Endothelial cell of umbilical vein (primary cell): ENCODE measurements at places on chromosomes 7 and 10. TPM values are rescaled to one million over a fixed set of nuclear protein-coding genes. Genes with fewer than 3 reads are reported as not detected.
A peak's percentile ranks its signal among the peaks of the same experiment; 100 is the strongest.

- no peaks in the 10 kb centered on the region for H3K36me3 ChIP-seq
- no peak overlapping the region for H3K27ac ChIP-seq
- DNase-seq: no peak
These were observed 32.1 kb downstream of the VSTM4 start for GRCh38 chr10:49083261-49083660.

DNA sequence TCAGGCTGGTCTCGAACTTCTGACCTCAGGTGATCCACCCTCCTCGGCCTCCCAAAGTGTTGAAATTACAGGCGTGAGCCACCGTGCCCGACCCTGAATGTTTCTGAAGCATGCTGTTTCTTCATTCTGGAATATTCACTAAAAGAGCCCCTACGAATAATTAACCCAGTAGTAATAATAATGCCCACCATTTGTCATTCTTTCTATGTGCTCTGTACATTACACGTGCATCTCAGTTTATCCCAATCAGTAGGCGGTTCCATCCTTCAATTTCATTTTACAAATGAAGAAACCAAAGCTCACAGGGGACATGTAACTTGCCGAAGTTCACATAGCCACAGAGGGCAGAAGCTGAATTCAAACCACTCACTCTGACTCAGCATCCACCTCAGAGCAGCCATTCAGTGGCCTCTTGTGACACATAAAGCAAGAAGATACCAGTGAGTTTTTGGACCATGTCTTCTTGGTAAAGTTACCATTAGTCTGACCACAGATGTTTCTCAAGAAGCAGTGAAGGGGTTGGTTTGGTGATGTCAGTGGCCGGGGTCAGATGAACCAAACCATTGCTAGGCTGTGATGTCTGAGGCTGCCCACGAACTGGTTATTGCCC lies 71.9 kb upstream of the DUSP5 start:
- no peaks in the 10 kb centered on the region for H3K36me3 ChIP-seq
- H3K27me3 ChIP-seq: no peaks in the 10 kb centered on the region
- H3K27ac ChIP-seq: no peak overlapping the region
- H3K4me3 ChIP-seq: no peak overlapping the region

DNA sequence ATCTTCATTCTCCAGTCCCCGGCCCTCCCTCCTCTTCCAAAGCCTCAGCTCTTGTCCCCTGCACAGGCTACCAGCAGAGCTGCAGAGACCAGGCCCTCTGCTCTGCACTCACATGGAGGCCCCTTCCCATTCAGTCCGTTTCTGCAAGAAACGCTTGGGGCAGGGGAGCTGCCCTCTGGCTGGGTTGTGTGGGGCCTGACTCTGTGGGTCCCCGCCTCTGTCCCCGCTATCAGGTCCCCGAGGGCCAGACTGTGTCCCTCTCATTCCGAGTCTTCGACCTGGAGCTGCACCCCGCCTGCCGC lies 1.5 kb downstream of the PCOLCE start:
- no peaks in the 10 kb centered on the region for H3K27me3 ChIP-seq
- no peak overlapping the region for H3K27ac ChIP-seq
- H3K4me3 ChIP-seq: peak overlapping the region; percentile 28
- peaks cover 25% of the 10 kb centered on the region for H3K4me1 ChIP-seq

- no peaks in the 10 kb centered on the region for H3K36me3 ChIP-seq
- no peaks in the 10 kb centered on the region for H3K4me1 ChIP-seq
- no peak for DNase-seq
- no peak overlapping the region for H3K4me3 ChIP-seq
- no peaks in the 10 kb centered on the region for H3K27me3 ChIP-seq
- no peak overlapping the region for H3K27ac ChIP-seq
These were observed 66.6 kb downstream of the HTR5A start for GRCh38 chr7:155136619-155137243.

DNA sequence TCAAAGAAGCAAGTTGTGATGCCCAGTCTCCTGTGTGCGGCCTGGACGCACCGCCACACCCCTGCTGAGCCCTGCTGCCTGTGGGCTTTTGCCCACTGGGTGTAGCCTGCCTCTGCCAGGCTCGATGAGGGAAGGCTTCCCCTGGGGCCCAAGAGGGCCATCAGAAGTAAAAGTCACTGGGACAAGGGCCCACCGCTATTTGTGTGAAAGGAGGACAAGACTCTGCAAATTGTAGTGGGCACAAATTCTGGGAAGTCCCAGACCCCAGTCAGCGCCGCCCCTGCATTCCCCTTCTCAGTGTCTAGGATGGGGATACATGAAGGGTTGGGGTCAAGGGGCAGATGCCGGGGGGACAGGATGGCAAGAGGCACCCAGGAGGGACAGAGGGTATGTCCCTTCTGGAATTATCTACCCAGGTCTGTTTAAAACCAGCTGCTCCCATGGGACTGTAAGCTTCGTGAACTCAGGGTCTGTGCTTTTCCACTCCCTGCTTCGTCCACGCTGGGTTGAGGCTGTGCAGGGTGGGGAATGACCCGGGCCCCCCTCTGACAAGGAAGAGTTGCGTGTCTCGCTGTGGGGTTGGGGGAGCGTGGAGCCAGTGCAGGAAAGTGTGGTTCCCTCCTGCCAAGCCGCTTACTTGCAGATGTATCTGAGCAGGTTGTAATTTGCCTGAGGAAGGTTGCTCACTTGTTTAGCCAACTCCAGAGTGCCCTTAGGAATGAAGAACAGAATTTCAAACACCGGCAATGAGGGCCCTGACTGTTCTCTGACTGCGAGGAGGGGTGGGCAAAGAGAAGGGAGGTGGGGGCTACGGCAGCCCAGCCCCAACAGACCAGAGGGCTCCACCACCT lies 147.2 kb downstream of the MAPK8 start:
- H3K4me1 ChIP-seq: peaks cover 14% of the 10 kb centered on the region
- no peaks in the 10 kb centered on the region for H3K27me3 ChIP-seq
- no peak overlapping the region for H3K4me3 ChIP-seq
- peaks cover 3% of the 10 kb centered on the region for H3K36me3 ChIP-seq

DNA sequence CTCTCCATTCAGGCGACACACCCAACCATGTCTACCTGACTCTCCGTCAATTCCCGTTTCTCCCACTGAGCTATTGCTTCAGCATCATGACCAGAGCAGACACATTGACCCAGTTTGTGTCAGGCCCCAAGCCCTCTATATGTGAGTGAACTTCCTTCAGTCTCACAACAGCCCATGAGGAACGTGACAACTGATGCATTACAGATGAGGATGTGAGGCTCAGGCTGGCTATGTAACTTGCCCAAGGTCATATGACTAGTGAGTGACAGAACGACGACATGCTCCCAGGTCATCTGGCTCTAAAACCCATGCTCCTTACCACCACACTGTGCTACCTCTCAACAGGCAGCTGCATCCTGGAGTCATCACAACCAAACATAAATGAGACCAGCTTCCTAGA lies 3.7 kb downstream of the TMEM140 start:
- H3K4me1 ChIP-seq: peaks cover 38% of the 10 kb centered on the region
- H3K27me3 ChIP-seq: no peaks in the 10 kb centered on the region
- no peak overlapping the region for H3K4me3 ChIP-seq
- H3K27ac ChIP-seq: no peak overlapping the region
- no peak for DNase-seq

DNA sequence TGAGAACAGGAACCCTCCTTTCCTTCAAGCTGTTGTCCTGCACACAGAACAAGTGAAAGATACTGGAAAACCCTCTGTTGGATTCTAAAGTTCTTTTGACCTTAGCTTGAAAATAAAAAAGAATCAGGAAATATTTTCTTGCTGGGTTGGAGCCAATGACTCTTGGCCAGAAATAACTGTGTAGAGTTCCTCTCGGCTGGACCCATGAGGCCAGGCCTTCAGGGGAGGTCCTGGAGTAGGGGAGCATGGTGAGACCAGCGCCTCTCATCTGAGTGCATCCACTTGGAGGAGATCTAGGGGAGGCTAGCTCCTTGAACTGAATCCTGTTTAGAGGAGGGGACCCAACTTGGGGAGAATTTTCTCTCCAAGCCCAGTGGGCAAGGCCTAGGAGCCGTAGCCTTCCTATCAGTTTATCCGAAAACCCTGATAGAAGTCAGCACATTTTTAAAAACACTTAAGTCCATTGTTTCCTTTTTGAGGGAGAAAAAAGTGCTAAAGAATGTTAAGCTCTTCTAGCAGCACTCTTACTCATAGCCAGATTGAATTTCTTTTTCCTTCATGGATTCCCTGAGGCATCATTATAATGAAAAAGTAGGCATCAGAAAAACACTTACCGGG lies 635.7 kb upstream of the ANKRD30A start:
- H3K4me1 ChIP-seq: peaks cover 53% of the 10 kb centered on the region
- no peaks in the 10 kb centered on the region for H3K36me3 ChIP-seq
- no peak overlapping the region for H3K4me3 ChIP-seq
- DNase-seq: peak; percentile 93
- H3K27ac ChIP-seq: peak overlapping the region; percentile 91

DNA sequence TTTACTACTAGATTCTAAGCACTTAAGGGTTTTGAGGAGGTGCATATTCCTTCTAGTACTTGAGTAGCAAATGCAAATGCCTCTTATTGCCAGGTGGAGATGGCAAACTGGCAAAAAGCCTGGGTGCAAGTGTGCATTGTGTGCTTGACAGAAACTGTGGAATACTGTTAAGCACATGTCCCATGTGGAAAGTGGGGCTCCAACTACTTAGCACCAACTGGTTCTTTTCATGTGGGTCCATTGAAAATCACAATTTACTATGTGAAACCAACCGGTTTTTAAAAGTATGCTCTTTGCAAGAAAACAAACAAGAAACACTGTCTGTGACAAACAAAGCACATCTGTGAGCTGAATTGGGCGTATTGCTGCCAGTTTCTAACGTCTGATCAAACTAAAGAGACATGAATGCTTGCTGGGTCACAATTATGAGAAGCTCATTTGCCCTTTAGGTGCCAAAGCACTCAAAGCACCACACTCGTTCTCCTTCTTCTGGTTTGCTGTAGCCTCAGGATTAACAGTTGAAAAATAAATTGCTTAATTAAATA lies 197.4 kb downstream of the SEMA3E start:
- H3K4me3 ChIP-seq: no peak overlapping the region
- no peak for DNase-seq
- H3K4me1 ChIP-seq: no peaks in the 10 kb centered on the region
- no peaks in the 10 kb centered on the region for H3K36me3 ChIP-seq
- H3K27ac ChIP-seq: no peak overlapping the region

DNA sequence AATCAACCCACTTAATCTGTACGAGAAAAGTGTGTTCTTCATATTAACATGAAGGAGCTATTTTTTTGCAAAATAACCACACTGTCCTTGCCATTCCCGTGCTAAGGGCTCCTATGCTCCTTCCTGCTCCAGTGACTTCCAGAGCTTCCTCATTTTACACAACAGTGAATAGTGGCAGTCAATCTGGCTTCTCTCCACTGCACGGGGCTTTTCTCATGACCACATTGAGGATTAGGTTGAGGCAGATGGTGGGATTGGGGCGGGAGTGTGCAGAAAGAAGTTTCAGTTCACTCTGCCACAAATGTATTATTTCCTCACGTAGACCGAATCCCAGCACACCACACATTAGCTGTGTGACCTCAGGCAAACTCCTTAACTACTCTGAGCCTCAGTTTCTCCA lies 235.1 kb downstream of the ARHGAP12 start:
- H3K27me3 ChIP-seq: no peaks in the 10 kb centered on the region
- no peak overlapping the region for H3K27ac ChIP-seq

GRCh38 chr7:80275192-80275605 lies 140.6 kb downstream of the GNAI1 start:
- no peak overlapping the region for H3K4me3 ChIP-seq
- DNase-seq: no peak
- no peaks in the 10 kb centered on the region for H3K27me3 ChIP-seq
- no peak overlapping the region for H3K27ac ChIP-seq

DNA sequence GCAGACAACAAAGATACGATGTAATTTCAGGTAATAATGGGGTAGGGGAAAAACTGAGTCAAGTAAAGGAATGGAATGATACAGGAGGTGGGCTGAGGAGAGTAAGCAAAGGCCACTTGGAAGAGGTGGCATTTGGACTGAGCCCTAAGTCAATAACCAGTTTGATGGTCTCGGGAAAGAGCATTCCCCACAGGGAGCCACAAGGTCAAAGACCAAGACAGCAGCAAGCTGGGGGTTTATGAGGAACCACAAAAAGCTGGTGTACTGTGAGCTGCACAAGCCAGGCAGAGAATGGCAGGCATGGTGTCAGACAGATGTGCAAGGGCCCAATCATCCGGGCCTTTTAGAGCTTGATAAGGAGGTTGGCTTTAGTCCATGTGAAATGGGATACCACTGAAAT lies 98.7 kb downstream of the NOC3L start:
- no peak overlapping the region for H3K27ac ChIP-seq
- no peak for DNase-seq
- no peaks in the 10 kb centered on the region for H3K4me1 ChIP-seq
- no peaks in the 10 kb centered on the region for H3K27me3 ChIP-seq
- H3K4me3 ChIP-seq: no peak overlapping the region

- H3K4me1 ChIP-seq: peaks cover 10% of the 10 kb centered on the region
- H3K27me3 ChIP-seq: no peaks in the 10 kb centered on the region
- no peak for DNase-seq
- H3K4me3 ChIP-seq: no peak overlapping the region
These were observed 31.1 kb downstream of the CTNNA3 start for GRCh38 chr10:67664942-67665341.

GRCh38 chr10:63645195-63645594 lies 124.0 kb downstream of the REEP3 start:
- no peaks in the 10 kb centered on the region for H3K27me3 ChIP-seq
- peak overlapping the region; percentile 86 for H3K27ac ChIP-seq
- no peak for DNase-seq
- peaks cover 33% of the 10 kb centered on the region for H3K4me1 ChIP-seq

GRCh38 chr7:25636871-25637283 lies 408.6 kb upstream of the NPVF start:
- H3K27me3 ChIP-seq: no peaks in the 10 kb centered on the region
- H3K36me3 ChIP-seq: no peaks in the 10 kb centered on the region

MYOF gene
- 342 and 379 TPM in 2 replicates for total RNA-seq

CALHM1 gene
- not detected in 2 replicates for total RNA-seq

RPEL1 gene
- not detected in 2 replicates for total RNA-seq

PTN gene
- total RNA-seq: not detected in 2 replicates

TAS2R41 gene
- not detected in 2 replicates for total RNA-seq

IFIT1 gene
- 0.39 and 0.75 TPM in 2 replicates for total RNA-seq

MYO3A gene
- not detected in 2 replicates for total RNA-seq

RNF148 gene
- 0.83 and 0.95 TPM in 2 replicates for total RNA-seq

ZNF365 gene
- total RNA-seq: 2.9 and 5.5 TPM in 2 replicates
